Heart right ventricle (tissue), 16 donors: ENCODE measurements at places on chromosomes 1 and 21. TPM values are rescaled to one million over a fixed set of nuclear protein-coding genes. Genes with fewer than 3 reads are reported as not detected.

AGT gene
- total RNA-seq = 63.7 TPM

- DNase-seq = no peak
Observed at GRCh38 chr1:70426154-70427131, 15.4 kb downstream of the CTH start.

SHISAL2A gene
- not detected for total RNA-seq

DIO1 gene
- total RNA-seq = not detected

GRCh38 chr1:2573250-2573920, 13.2 kb upstream of the PRXL2B start:
- DNase-seq = no peak

DNA sequence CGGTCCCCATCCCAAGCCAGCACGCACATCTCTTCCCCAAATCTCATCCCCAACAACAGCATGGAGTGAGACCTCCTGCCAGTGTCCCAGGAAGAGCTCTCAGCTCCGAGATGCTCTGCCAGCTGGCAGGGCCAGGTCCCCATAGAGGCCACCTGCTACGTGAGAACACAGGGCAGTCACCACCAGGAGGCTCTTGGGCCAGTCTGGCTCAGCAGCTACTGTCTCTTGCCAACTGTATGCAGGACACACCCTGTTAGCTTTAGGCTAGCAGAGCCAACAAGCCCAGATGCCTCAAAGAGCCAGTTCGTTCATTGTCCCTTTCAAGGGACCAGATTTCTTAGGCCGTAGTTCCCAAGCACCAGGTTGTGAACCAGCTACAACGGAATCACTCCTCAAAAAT, 36.9 kb downstream of the FBXO2 start:
- DNase-seq = no peak

- DNase-seq = no peak
Observed at GRCh38 chr1:5856246-5856815, 135.9 kb downstream of the NPHP4 start.

DNA sequence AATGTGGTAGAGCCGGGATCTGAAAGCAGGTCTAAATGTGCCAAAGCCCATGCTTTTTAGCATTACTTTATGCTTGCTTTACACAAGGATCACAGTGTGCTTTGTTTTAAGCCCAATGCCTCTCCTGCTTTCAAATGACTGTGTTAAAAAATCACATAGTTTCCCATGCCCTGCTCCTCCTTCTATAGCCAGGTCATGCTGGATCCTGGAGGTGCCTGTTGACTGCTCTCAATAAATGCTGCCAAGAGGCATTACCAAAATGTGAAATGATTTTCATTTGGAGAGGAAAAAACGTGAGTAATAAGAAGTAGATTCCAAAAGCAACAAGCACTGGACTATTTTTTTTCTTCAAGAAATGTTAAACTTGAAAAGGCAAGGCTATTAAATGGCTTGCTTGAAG, 420.7 kb upstream of the USP24 start:
- DNase-seq = no peak

DNA sequence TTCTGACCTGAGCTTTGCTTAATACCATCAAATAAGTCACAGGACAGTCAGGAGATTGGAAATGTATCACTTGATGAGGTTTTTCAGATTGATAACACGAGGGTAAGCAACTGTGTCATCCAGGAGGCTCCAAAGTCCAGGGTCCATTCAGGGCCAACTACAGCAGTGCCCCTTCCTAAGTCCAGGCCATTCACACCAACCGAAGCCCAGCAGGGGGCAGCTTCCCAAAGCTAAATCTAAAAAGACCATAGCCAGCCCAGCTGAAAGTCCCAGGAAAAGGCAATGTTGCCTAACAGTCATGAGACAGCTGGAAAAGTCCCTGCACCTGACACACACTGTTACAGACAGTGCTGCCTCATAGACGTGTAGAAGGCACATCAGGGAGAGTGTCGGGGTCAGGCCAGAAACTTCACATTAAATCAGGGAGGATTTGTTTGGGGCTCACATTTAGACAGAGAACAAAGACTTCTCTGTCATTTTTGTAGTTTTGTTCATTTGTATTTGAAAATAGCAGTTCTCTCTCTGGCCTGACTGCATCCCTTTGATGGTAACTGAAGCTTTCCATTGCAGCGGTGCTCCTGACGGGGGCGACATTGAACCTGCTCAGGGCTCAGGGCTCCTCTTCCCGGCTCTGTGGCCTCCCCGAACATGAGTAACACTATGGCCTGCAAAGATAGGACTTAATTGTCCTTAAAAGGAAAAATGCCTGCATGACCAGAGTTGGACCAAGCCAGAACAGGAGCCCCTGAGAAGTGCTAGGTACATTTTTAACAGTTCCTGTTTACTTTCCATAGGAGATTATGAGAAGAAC, 200.4 kb downstream of the NRIP1 start:
- DNase-seq = peak; percentile 67

DNA sequence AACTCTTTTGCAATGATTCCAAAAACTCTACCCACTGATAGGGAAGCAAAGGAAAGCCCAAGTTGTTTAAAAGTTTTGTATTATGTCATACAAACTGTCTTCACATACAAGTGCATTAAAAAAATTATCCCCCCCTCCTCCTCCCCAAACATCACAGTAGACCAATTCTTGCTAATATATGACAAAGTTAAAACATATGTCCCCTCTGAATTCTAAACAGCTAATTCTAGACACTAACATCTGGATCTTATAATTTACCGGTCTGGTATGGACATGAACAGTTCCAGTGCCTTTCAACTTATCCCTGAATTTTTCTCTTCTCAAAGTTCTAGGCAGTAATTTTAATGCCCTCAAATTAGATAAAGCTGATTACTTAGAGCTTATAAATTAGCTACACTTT, 13.4 kb downstream of the RIT1 start:
- DNase-seq = no peak

- DNase-seq = no peak
Observed at GRCh38 chr1:54836594-54836993, 35.5 kb upstream of the TTC22 start.

- DNase-seq = no peak
Observed at GRCh38 chr21:46357684-46358425, 33.9 kb downstream of the PCNT start.

- no peak for DNase-seq
Observed at GRCh38 chr1:196733091-196733970, 41.3 kb upstream of the CFHR3 start.

DNA sequence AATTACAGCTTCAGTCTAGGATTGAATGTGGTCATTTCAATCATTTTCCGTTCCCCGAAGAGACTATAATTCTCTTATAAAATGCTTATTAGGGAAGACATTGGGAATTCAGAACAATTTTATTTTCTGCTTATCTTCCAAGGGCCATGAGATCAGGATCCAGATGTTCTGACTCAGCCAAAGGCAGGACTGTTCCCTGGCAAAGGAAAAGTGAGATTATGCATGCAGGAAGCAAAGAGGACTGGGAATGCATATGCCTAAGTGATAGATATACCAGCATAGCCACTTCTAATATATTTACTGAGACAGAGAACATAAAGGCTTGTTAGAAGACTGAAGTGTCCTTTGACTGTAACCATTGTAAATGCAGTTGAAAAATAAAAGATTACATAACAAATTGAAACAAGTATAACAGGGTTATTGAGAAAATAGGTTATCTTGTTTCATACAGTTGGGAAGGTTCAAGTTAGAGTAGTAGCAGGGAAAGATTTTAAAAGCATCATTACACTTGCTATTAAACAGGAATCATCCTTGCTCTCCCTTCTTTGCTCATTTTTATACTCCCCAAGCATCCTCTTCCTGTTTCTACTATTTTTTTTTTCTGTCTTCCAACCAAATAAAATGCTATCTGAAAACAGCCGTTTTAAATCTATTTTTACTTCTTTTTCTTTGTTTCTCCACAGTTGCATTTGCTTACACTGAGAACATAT, 439.6 kb upstream of the ADAMTS5 start:
- no peak for DNase-seq

GRCh38 chr1:119924948-119925898, 28.9 kb upstream of the ADAM30 start:
- no peak for DNase-seq

GRCh38 chr1:89995598-89996449, 914 bp downstream of the ZNF326 start:
- DNase-seq = no peak

DNA sequence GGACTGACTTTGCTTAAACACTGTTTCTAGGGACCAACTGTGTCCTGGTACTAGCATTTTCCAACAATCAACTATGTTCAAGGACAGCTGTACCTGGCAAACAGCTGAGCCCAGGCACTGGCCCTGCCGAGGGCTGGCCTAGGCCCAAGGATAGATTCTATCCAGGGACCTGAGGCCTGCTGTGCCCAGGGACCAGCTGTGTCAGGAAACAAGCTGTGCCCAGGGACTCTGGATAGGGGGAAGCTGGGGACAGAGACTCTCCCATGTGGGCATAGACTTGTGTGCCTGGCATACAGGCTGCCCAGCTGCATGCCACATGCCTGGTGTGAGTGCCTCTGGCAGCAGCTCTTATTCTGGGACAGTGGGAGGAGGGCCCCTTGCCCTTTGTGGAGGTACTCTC, 38.1 kb upstream of the POU3F1 start:
- peak; percentile 43 for DNase-seq

- DNase-seq = no peak
Observed at GRCh38 chr1:228801068-228801467, 65.8 kb downstream of the RHOU start.

DNA sequence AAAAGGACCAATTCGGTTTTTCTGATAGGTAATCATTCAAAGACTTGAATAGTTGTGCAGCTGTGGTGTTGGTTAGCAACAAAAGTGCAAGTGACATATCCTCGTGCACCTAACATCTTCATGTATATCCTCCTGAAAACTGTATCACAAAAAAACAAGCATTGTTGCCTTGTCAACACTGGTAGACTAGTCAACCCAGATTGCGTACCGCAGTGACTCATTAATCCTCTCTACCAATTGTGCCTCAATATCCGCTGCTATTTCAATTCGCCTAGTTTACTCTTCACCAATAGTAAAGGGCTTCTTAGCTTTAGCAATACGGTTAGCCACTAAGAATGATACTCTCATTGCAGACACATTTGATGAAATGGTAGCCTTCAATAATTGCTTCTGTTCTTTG, 3.5 kb downstream of the HHAT start:
- no peak for DNase-seq

OLIG2 gene
- not detected for total RNA-seq

DNA sequence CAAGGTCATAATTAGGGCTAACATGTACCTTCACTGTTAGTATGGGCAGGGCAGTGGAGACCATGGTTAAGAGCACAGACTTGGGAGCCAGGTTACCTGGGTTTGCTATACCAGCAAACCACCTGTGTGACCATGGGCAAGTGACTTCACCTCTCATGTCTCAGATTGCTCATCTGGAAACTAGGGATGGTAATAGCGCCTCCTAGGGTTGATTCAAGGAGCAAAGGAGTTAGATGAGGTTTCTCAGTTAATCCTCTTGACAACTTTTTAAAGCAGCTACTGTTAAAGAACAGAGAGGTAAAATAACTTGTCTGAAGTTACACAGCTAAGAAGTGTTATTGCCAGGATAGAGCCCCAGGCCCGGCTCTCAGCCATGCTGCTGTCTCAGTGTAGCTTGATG, 790 bp upstream of the MATN1 start:
- no peak for DNase-seq

ZNF593OS gene
- total RNA-seq = not detected

GRIK3 gene
- total RNA-seq = 0.11 TPM

KRTAP12-3 gene
- not detected for total RNA-seq

ZMYND12 gene
- 1.9 TPM for total RNA-seq

GRCh38 chr21:16821588-16821987, 691.3 kb upstream of the CXADR start:
- no peak for DNase-seq

OR2L2 gene
- total RNA-seq = 0.07 TPM

DNA sequence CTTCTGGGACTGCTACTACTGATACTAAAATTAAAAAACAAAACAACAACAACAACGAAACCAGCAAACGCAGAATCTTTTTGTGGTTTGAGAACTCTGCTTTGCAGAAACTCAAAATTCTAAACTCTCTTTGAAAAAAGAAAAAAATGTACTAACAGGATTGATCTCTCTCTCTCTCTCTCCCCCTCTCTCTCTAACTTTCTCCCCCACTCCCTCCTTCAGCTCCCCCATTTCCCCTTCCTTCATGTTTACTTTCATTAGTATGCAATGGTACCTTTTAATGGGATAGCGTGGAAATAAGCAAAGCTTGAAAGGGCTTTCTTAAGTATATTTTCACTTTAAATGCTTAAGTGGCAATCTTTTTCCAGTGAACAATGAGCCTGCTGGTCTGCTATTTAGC, 562.6 kb upstream of the ADGRL2 start:
- DNase-seq = no peak

HNRNPCL4 gene
- total RNA-seq = not detected

GRCh38 chr1:3899754-3900149, 320 bp downstream of the C1orf174 start:
- no peak for DNase-seq

DNA sequence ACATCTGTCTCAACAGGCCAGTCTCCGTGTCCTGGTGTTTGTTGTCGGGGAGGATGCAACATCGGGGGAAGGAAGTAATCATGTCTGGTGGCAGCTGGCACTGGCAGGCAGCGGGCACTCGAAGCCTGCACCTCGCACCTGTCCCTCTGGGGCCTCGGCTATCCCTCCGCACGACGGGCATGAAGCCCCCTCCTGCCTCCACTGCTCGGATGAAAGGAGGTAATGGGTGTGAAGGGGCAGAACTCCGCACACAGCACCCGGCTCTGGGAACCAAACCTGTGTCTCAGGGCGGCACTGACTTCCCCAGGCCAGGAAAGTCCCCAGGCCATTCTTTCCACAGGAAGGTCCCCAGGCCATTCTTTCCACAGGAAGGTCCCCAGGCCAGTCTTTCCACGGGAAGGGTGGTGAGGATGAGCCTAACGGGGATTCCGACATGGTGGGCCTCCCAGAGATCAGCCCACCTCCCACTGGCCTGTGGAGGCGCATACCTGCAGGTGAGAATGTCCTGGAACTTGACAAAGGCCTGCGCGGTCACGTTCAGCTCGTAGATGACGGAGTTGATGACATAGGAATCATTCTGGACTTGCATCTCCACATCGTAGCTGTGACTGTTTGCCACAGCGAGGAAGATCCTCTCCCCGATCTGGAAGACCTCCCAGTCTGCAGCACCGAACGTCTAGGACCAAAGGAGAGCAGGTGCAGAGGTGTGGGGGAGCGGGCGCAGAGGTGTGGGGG, 31.1 kb downstream of the KRTAP10-1 start:
- no peak for DNase-seq

DNA sequence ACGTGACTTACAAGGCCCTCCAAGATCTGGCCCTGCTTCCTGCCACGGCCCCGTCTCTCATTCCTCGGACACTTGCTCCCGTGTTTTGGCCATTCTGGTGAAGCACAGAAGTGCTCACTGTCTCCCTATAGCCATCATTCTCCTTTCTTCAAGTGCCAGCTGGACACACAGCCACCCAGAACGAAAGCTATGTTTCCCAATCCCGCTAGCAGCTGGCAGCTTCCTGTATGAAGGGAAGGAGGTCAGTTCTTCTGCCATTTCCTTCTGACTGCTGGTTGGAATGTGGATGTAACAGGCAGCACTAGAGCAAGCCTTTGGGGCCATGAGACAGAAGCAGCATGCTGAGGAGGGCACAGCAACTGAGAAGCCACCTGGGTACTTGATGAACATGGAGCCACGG, 82.8 kb downstream of the TGFBR3 start:
- DNase-seq = no peak
